ENCODE measurements at places on chromosomes 1 and 21.

DNA sequence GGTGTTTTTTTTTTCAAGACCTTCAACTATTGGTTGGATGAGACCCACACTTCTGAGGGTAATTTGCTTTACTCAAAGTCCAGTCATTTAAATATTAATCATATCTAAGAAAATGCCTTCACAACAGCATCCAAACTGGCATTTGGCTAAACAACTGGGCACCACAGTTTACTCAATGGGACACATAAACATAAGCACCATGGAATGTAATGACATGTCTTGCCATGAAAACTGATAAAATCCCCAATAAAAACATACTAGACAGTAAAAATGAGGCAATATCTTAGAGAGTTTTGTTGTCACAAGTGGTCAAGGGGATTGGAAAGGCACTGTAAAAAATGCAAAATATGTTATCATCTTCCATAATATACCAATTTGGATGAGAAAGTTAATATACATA is 838.8 kb upstream of the ADAMTS5 start:
- no peak for DNase-seq

- no peak for DNase-seq
Observed at GRCh38 chr1:8516793-8517556, 199.1 kb downstream of the SLC45A1 start.

DNA sequence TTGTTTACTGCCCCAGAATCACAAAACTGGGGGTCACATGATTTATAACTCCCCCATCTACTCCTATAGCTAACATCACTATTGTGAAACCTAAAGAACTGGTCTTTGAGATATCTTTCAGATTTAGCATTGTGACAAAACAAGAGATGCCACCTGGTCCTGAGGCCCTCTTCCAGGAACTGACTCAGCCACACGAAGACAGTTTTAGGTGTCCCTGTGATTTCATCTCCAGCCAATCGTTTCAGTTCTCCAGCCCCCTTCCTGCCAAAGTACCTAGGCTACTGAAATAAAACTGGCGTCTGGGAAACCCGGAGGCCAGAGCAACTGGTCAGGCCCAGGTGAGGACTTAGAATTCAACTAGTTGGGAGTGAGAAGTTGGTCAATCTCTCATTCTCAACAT is 36.6 kb downstream of the TBX19 start:
- no peak for DNase-seq

DNA sequence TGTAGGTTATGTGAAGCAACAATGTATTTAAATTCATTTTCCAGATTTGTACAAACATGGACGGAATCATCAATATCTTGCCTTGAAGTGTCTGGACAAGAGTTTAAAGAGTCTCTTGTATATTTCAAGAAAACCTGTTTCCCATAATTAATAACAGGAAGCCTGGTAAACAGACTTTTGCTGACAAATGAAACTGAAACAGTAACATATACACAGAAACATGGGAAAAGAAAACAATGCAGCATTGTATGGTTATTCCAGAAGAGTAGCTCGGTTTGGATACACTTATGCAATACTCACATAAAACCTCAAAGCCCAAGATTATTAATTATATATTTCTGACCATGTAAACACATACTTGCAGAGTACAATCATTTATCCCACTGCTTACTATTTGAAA is 265.5 kb downstream of the PTPRC start:
- no peak for DNase-seq

DNA sequence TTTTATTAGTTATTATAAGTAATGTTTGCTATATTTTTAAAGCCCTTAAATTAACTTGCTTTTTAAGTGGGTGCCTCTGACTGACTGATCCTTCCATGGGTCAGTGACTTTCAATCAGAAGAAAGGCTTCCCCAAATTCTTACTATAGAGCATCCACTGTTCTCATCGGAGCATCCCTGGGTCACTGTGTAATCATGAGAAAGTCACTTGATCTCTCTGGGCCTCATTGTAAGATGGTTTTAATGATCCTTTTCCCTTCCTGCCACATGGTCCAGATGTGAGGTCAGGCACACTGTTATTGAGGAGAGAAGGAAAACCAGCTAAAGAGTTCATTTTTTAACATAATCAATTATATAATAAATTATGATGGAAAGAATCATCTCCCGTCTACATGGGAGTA is 11.0 kb upstream of the NBL1 start:
- no peak for DNase-seq

- DNase-seq, result no peak
Observed at GRCh38 chr1:1308756-1309250, 406 bp downstream of the PUSL1 start.

DNA sequence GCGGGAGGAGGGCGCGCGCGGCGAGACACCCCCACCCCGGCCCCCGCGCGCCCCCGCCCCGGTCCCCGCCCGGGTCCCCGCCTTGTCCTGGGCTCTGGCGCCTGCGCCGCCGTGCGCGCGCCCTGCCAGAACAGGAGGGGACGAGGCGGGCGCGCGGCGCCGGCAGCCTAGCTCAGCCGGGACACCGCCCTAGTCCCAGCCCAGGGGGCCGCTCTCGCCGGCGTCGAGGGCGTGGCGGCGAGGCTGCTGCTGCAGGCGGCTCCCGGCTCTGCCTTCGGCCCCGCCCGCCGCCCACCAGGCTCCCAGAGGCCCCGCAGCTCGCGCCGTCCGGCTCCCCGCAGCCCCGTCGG is at the start of gene RCAN3:
RCAN3 (plus strand) TSS at position 128 of the 350 bp plus-strand sequence. CDS start 11,537 bp downstream, outside the sequence.
- DNase-seq, result peak; percentile 51

DNA sequence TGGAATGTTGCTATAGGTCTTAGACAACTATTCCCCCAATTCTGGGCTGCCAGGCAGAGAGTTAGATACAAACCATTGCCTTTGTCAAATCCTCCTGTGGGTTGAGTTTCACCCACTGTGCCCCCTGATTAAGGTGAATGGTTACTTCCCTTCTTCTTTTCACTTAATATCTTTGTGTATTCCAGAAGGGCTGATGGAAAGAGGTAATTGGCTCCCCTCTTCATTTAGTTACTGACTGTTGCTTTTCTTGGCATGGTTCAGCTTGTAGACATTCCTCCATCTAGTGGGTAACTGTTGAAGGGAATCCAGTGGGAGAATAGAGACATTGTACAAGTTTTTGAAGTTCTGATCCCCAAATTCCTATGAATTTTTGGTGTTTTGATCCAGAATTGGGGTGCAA is 43.8 kb upstream of the MACF1 start:
- DNase-seq, result no peak

- no peak for DNase-seq
Observed at GRCh38 chr1:230077436-230078213, 10.6 kb downstream of the GALNT2 start.

DNA sequence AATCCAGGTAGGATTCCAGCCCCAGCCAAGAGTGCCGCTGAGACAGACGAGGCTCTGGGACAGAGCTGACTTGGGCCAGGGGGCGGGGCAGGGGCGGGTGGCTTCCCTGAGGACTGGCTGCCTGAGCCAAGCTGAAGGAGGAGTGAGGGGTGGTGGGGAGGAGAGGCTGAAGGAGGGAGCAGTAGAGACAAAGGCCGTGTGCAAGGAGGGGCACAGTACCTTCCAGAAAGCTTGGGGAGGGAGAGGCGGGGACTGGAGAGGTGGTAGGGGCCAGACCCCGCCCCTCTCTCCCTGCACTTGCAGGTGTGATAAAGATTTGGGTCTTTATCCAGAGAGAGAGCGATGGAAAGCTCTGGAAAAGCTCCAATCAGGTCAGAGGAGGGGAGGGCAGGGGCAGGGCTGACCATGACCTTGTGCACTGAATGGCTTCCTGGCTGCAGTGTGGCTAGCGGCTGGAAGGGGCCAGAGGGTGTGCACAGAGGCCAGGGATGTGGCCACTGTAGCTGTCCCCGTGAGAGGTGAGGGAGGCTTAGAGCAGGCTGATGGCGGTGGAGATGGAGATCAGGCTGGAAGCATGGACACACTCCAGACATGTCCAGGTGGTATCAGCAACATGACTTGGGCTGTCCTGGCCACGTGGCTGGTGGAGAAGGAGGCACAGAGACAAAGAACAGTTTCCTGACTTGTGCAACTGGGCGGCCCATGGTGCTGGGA is 6.7 kb upstream of the EPHA8 start:
- no peak for DNase-seq

- DNase-seq, result no peak
Observed at GRCh38 chr1:223712850-223713474, 623 bp downstream of the CAPN2 start.

DNA sequence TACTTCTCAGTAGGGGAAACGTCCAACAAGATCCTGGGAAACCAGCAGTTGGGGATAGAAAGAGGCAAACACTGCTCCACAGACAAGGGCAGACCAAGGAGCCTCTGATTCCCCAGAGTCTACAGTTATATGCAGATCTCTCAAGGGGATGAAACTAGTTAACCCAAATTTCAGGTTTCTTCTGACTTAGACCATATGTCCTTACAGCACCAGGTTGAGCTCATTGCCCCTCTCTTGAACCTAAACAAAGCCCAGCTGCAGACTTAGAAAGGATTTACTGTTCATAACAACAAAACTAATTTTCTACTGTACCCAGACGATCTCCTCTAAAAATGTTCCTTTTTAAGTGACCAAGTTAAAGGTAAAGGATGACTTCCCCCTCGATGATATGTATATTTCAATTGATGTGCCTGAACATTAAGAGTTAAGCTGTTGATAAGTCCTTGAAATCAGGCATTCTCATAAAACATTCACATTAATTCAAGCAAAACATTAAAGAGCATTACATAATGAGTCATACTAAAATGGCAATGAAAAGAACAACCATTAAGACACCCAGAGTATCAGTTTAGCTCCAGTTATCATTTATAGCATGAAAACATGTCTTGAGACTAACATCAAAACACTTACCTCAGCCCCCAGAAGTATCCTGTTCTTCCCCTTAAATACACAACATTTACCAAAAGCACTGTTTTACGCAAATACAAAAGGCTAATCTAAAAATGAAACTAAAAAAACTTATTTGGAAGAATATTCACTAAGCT is 24.1 kb downstream of the SMYD3 start:
- DNase-seq, result no peak

DNA sequence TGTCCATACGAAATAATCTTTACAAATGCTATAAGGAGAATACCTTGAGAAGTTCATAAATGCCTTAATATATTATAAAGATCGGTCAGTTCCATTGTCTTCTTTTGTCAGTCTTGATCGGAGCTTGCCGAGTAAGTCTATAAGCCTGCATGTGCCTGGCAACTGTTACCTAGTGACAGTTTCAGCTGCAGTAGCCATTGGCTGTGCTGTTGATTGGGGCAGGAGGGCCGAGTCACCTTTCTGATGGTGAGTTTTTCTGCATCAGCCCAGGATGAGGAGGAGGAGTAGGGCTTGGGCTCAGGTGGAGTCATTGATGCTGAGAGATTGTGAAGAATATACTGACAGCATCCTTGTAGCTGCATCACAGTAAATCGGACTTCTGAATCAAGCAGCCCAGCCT is 1.9 kb upstream of the GPR52 start:
- no peak for DNase-seq

DNA sequence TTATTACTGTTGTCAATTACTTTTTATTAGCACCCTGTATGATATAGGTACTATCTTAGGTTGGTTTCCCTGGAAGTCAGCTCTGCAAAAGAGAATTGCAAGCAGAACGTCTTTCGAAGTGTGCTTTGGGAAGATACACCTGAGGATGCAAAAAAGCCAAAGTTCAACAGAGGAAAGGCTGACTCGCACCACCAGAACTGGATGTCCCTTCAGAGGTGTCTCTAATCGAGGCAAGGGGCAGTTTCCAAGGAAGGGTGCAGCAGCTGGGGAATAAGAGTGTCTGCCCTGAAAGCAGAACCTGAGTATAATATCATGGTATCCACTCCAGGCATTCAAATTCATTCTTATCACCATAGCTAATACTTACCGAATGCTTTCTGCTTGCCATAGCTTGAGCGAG is 149.6 kb downstream of the CACNA1E start:
- no peak for DNase-seq

GRCh38 chr1:204483791-204484190 is 10.8 kb downstream of the PIK3C2B start:
- no peak for DNase-seq

DNA sequence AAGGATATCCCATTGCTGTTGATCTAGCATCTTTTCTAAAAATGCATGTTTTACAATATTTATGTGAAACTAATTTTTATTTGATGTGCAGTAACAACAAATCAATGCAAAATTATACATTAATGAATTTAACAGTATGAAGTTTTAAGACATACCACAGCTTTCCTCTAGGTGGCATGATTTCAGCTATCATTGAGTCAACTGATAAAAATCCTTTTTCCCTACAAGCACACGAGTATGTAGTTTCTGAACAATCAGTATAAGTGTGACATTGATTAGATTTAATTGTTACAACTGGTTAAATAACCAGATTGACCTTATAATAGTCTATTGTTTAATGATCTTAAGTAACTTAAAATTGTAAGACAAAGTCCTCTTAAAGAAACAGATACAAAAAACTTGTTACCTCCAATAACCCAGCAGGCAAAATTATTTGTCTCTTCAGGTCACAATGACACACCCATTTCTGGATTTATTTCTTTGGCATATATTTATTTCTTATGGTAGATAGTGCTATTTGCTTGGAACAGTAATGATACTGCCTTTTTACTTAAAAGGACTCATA is 5.8 kb upstream of the TGFB2 start:
- peak; percentile 28 for DNase-seq

DNA sequence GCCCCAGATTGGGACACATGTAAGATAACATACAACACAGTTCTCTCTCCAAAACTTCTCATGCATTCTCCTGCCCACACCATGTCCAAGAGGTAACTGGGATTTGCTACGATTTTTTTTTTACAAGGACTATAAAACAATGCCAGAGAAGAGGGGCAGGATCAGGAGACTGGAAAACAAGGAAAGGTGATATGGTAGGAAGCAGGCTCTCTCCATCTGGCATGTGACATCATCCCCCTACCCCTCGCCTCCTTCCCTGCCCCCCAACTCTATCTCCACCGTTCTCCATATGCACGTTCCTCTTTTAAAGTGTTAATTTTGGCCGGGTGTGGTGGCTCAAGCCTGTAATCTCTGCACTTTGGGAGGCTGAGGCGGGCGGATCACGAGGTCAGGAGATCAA is 20.7 kb downstream of the OLIG2 start:
- DNase-seq, result no peak

GRCh38 chr1:44505210-44505993 is 100.3 kb downstream of the RNF220 start:
- no peak for DNase-seq

- no peak for DNase-seq
Observed at GRCh38 chr1:44723496-44724295, 7.3 kb downstream of the RNU5D-1 start.

GRCh38 chr1:154327466-154328317 is 2.4 kb downstream of the ATP8B2 start:
- DNase-seq, result no peak

DNA sequence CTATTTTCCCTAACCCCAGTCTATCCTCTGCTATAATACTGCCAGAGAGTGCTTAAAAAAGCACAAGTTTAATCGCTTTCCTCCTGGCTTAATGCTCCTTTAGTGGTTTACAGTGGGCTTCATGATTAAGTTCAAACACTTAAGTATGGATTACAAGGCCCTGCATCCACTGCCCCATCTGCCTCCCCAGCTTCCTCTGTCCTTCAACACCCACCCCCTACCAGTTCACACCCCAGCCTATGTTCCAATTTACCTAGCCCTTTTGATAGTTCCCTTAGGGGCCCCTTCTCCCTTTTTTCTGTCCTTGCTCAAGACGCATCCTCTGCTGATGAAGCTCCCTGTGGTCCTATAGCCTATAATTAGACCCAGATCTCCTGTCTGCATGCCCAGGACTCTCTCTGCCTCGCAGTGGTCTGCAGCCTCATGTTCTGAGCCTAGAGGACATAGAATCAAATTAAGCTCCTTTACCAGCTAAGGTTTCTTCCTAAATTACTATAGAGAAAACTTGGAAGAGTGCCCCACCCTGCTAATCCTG is 212.5 kb downstream of the FGGY start:
- no peak for DNase-seq
